ENCODE measurements at places on chromosomes 6 and 20.

- no peak for DNase-seq
Observed at GRCh38 chr6:137866200-137866913, 702 bp upstream of the TNFAIP3 start.

DNA sequence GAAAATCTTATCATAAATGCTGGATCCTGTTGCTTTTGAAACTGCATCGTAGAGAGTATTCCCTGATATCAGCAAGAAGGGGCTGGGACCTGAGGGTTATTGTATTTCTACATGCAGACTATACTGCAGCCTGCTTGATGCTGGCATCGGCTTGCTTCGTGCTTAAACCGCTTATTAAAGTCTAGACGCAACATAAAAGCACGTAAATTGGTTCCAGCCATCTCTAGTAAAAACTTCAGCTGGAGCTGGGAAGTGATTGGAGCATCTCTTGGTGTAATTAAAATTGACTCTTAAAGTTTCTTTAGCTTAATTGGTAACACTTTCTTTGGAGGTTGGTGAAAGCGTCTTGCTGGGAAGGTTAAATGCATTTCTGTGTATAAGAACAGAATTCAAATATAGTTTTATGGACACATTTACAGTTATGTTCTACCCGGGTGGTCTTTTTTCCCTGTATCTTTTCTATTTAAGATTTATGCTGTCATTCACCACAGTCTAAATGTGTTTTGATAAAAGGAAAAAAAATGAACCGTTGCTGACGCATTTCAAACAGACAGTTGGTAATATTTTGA lies 139.0 kb upstream of the JAG1 start:
- DNase-seq, result no peak

GRCh38 chr20:19257865-19258264 lies 45.4 kb downstream of the SLC24A3 start:
- no peak for DNase-seq

GRCh38 chr6:14165091-14165490 lies 47.5 kb downstream of the CD83 start:
- DNase-seq, result no peak

GRCh38 chr6:112030206-112030960 lies 23.5 kb upstream of the CCN6 start:
- DNase-seq, result no peak

GRCh38 chr6:82484737-82485626 lies 121.4 kb downstream of the TPBG start:
- no peak for DNase-seq

- DNase-seq, result no peak
Observed at GRCh38 chr6:63923139-63923739, 287.6 kb downstream of the PHF3 start.

- no peak for DNase-seq
Observed at GRCh38 chr6:33958526-33959328, 154.9 kb upstream of the MLN start.

DNA sequence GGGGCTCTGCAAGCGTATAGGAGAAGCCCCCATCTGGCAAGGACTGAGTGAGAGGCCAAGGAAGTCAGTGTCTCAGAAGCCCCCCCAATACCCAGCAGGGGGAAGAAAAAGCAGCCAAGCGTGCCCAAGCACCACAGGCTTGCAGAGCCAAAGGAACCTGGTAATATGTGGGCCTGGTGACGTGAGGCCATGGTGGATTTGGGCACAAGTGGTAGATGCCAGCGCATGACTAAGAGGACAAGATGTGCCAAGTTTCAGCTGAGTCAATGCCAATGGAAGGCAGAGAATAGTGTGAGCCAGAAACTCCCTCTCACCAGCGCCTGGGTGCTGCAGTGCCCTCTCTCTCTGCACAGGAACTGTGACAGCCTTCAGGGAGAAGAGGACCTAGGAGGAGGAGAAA lies 110.0 kb downstream of the QRSL1 start:
- DNase-seq, result no peak

GRCh38 chr6:19857703-19858102 lies 20.5 kb downstream of the ID4 start:
- no peak for DNase-seq

- no peak for DNase-seq
Observed at GRCh38 chr20:50799176-50799889, 4.5 kb downstream of the BCAS4 start.

- no peak for DNase-seq
Observed at GRCh38 chr20:37758332-37758731, 64.5 kb downstream of the CTNNBL1 start.

DNA sequence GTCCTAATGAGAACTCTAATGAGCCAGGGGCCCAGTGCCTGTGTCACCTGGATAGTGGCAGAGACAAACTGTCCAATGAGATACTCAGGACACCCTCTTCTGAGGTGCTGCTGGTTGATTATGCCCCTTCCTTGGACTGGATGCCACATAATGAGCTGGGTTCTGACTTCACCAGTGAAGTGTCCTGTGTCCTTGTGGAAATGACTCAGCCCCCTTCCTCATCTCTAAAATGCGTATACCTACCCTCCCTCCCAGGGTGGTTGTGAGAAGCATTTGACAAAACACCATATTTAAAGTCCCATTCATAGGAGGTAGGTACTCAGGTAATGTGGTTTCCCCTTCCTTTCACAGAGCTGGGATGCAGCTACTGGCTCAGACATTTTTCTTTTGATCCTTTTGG lies 28.4 kb upstream of the RNF24 start:
- DNase-seq, result no peak

DNA sequence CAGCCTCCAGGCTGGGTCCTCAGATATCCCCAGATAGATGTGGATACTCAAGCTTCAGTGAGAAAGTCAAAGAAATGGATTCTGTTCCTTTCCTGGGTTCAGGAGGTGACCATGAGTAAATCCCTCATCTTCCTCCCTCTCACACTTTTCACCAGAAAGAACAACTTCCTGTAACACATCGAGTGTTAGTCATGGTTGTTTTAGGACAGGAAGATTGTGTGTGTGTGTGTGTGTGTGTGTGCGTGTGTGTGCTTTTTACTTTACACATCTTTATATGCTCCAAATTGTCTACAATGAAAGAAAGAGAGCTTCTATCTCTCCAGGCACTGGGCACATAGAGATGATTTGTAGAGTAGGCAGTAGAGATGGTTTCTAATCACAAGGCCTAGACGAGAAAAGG lies 139.9 kb downstream of the TBXT start:
- DNase-seq, result no peak

DNA sequence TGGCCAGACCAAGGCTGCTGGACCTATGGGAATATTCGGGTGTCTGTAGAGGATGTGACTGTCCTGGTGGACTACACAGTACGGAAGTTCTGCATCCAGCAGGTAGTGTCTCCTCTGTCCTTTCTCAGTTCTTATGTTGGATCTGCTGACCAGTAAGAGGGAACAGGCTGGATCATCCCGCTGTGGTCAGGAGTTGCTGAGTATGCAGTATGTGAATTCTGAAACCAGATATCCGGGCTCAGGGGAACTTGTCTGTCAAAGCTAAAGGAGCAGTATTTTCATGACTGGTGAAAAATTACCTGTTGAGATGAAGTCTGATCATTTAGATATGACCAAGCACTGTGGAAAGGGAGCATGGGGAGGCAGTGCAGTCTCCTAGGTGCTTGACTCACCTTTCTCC lies 22.1 kb upstream of the GNRH2 start:
- DNase-seq, result no peak

- no peak for DNase-seq
Observed at GRCh38 chr6:37308069-37308815, 45.5 kb upstream of the RNF8 start.

DNA sequence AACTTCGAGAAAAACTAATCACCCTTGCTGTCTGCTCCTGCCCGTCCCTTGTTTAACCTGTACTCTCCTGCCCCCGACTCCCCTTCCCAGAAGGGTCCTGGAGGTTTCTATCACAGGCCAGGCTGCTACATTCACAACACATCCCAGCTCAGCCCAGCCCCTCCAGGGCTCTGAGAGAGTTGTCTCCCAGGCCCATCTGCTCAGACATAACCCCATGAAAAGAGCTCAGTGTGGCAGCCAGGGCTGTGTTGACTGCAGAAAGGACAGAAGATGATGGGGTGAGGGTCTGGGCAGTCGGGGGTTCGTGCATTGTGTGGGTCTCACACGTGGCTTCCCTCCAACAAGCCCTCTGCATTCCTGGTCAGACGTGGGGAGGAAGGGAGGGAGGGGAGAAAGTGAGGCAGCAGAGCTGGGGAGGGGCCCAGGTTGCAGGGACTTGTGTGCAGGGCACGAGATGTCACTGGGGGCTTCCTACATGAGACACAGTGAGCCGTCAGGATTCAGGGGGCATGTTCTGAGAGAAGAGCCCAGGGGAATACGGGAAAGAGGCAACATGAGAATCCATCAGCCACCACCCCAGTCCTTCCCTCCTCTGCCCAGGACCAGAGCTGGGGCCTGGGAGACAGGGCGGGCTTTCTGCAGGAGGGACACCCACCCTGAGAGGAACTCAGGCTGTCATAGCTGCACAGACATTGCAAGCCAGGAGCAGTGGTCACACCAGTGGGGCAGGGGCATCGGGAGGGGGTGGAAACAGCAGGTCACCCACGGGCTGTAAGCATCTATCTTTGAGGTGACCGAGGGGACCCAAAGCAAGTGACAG lies 372.9 kb downstream of the PREX1 start:
- DNase-seq, result no peak

GRCh38 chr6:111994791-111995190 lies 59.1 kb upstream of the CCN6 start:
- DNase-seq, result no peak

DNA sequence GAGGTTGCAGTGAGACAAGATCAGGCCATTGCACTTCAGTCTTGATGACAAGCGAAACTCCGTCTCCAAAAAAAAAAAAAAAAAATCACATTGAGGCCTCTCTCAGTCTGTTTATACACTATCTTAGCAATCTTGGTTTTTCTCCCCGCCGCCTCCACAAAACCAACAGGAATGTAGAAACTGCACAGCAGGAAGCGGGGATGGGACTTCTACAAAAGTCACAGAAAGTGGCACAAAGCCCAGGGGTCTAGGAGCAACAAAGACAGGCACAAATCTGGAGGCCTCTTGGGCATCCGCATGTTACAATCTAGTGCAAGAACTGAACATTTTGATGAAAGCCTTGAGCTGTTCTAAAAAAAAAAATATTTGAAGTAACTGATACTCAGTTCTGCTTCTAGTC lies 48.6 kb downstream of the KDM1B start:
- DNase-seq, result no peak

- no peak for DNase-seq
Observed at GRCh38 chr6:1438471-1438881, 49.1 kb downstream of the FOXF2 start.

GRCh38 chr6:144052488-144052887 lies 42.9 kb downstream of the SF3B5 start:
- no peak for DNase-seq
